ENCODE measurements at places on chromosomes 3 and 15.

GRCh38 chr3:73538486-73538885 is 86.3 kb downstream of the PDZRN3 start:
- DNase-seq = no peak

GRCh38 chr15:43299411-43299810 is 31.0 kb downstream of the LCMT2 start:
- no peak for DNase-seq

GRCh38 chr15:26929588-26929987 is 41.4 kb upstream of the GABRG3 start:
- DNase-seq = no peak

DNA sequence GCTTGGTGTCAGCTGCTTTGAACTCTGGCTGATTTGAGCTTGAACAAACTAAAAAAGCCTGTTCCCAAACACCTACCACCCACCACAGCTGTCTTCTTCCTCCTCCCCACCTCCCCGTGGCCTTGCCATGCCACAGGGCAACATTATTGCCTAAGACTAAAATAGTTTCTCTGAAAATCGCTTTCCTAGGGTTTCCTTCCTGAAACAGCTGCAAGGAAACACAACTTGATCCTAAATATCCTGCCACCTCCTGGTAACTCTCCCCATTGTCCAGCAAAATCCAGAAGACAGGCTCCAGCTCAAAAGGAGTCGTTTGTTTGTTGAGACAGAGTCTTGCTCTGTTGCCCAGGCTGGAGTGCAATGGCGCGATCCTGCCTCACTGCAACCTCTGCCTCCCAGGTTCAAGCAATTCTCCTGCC is 193.9 kb upstream of the TPM1 start:
- no peak for DNase-seq

- DNase-seq = no peak
These were observed 50.4 kb downstream of the RFTN1 start for GRCh38 chr3:16463119-16463518.

- no peak for DNase-seq
These were observed 147.6 kb downstream of the FAM43A start for GRCh38 chr3:194833114-194833910.

DNA sequence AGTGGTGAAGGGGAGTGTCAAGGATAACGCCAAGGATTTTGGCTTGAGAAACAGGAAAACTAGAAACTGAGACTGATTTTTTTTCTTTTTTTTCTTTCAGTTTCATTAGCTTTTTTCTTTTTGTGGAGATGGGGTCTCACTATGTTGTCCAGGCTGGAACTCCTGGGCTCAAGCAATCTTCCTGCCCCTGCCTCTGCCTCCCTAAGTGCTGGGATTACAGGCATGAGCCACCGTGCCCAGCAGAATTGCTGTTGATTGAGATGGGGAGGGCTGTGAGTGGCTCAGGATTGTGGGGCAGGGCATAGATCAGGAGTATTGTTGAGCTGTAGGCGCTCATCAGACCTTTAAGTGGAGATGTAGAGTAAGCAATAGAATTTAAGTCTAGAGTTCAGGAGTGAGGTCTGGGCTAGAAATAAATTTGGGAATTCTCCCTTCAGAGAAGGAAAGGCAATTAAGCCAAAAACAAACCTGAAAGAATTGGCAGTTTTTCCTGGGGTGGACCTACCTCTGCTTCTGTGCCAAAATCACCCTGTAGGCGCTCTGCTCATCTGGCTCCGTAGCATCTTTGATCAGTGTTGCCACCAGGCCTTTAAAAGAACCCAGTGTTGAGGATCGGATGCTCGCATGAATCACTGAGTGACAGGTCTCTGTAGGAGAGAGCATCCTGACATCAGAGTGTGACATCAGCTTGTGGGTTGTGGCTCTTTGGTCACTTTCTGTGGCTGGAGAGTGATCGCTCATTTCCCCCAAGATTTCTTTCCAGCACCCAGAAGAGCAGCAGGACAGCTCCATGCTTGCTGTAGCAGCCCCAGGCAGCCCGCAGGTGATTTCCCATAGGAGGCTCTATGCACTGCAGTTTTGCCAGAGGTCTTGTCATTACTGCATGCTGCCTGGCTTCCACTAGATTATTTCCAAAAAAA is 15.8 kb downstream of the ABHD17C start:
- DNase-seq = no peak

DNA sequence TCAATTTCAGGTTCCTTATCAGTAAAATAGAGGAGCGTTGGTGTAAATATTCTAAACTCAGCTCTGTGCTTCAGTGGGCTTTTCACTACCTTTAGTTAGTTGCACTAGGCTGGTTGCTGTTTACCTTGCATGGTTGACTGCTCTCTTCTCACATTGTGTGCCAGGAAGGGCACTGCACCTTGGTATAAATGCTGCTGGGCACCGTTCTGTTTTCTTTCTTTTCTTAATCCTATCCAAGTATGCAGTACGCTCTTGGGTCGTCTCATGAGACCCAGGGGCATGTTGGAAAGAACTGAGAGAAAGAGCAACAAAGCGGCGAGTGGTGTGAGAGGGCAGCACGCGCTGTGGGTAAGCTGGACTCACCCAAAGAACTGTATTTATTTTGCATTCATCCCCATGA is 22.4 kb downstream of the KCNMB2 start:
- no peak for DNase-seq

GRCh38 chr3:34886443-34886842 is 752.9 kb upstream of the ARPP21 start:
- DNase-seq = no peak

DNA sequence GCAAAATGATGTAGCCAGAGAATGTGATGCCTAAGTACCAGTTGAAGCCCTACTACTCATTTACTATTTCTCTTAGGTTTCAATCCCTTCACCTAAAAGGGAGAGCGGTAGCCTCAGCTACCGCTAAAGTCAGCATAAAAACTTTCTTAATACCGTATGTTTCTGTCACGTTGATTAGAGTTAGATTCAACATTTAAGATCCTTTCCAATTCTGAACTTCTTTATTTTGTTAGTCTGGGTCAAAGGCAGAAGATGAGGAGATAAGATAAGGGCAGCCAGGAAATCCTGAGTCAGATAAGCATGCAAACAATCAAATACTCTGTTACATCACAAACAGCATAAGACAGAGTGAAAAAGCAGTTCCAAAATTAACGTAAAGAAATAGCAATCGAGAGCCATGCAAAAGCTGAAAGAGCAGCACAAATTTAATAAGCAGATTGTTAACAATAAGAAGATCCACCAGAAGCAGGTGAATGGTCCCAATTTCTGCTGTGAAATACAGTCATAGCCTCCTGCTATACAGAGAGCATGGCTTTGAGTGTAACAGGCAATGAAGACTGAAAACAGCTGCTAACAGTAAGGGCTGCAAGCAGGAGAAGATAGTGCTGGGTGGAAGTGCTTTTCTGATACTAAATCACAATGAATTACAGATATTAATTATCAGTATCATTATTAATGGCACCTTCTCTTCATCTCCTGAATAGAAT is 3.0 kb downstream of the TMEM207 start:
- DNase-seq = no peak

DNA sequence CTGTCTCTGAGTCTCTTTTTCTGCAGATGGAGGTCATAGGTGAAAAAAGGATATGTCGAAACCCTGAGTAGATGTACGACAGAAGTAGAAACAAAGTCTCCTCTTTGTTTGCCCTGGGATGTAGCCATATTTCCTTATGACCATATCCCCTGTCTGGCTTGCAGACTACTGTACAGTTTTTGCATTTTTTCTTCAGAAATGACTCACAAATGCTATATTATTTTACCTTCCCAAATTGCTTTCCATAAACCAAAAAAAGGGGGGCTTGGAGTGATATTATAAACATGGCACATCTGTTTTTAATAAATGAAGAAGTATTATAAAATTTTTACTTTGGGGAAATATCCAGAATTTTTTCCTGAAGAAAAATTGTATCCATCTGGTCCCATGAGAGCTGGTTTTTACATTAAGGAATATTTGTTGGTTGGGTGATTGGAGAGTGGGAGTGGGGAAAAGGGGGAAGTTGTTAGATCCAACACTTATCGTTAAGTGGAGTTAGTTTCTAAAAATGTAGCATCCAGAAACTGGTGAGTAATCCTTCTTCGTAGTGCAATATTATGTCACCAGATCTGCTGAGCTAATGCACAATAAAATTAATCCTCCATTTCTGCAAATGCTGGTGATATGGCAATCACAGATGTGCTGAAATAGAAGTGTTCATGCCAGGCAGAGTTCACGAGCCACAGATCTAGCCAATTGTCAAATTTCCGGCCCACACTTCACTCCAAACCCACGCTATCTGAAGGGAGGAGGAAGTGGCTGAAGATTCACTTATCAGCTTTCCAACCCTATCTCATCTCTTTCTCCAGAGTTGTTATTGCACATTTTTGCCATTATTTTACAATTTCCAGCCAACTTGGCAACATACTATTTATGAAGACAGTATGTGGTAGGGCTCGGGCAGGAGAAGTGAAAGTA is 313.6 kb upstream of the ATP11B start:
- no peak for DNase-seq

- no peak for DNase-seq
These were observed 225.1 kb upstream of the CNTN3 start for GRCh38 chr3:74839566-74839965.

GRCh38 chr15:70199124-70199482 is 101.4 kb upstream of the TLE3 start:
- no peak for DNase-seq

DNA sequence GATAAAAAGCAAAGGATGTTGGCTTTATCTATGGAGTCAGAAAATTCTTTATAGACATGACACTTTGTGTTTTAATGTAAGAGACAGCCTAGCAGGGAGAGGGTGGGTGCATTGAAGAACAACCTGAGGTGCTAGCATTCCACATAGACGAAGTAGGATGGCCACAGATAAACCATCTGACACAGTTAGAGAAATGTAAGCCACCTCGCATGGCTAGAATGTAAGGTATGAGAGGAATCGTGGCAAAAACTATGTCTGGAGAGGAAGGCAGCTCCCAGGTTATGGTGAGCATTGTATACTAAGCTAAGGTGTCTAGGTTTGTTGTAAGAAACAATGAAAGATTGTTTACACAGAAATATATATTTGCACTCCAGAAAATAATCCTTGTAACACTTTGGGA is 194.0 kb upstream of the SLITRK3 start:
- DNase-seq = no peak

DNA sequence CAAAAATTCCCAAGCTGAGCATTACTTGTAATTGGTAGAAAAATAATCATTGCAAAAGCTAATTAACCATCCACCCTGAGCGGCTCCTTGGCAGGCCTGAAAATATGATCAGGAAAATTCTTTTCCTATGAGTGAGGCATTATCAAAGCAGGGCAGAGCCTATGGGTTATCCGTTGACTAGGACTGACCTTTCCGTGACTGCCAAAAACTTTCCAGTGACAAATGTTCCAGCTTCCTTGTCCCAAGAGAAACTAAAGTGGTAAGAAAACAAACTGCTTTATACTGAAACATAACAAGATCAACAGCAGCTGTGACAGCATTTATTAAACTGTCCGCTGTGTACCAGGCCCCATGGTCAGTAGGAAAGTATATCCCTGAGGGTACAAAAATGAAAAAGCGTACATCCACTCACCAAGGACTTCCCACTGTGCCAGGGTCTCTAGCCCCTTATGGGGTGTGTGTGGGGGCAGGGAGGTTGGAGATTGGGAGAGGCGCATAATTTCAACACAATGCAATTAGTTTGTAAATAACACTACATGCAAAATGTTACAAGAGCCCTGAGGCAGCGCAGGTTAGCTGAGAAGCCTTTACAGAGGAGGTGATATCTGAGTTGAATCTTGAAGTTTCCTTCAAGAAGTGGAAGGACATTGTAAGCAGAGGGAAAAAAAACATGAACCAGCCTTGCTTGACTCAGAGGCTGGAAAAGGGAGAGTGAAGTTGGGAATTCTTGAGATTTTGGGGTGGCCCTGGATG is 8.5 kb downstream of the LIPC start:
- peak; percentile 22 for DNase-seq

- DNase-seq = no peak
These were observed 112.9 kb downstream of the CORO2B start for GRCh38 chr15:68691705-68692104.

DNA sequence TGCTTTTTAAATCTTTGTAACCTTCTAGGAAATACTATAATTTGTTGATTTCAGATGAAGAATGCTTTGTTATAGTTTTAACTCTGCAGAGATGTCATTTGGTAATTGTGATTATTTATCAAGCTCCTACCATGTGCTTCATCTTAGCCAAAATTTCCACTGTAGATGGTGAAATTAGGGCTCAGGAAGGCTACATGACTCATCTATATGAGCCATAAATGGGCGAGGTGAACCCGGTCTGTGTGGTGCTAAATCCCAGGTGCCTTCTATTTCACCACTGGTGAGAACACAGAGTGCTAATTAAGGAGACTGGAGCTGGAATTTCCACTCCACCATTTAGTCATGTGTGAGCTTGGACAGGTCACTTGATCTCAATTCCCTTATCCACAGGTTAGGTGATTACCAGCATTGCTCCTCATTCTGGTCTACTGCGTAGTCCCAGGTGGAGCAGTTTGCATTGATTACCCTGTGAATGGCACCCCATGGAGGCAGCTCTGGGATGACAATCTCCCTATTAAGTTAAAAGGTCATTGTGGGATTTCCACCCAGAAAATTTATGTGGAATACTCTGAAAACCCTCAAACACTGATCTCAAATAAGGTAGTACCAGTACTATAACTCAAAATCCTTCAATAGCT is 2.8 kb upstream of the CCR3 start:
- DNase-seq = no peak

- peak; percentile 62 for DNase-seq
These were observed 58.9 kb upstream of the ULK4 start for GRCh38 chr3:42020684-42021307.

DNA sequence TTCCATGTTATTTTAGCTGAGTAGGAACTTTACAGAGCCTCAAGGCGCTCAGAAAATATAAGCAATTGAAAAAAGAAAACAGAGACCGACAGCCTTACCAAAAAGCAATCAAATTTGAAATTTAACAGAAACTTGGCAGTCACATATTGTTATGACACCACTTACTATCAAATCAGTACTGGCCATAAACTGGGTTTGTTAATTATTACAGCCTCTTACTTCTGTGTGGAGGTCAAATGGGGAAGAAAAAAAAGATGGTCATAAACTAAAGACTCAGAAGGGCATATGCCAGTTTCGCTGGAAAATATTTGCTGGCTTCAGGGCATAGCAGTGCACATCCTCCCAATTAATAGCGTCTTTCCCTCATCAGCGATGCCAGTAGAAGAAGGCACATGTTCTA is 45.5 kb upstream of the SUCLG2 start:
- DNase-seq = no peak

DNA sequence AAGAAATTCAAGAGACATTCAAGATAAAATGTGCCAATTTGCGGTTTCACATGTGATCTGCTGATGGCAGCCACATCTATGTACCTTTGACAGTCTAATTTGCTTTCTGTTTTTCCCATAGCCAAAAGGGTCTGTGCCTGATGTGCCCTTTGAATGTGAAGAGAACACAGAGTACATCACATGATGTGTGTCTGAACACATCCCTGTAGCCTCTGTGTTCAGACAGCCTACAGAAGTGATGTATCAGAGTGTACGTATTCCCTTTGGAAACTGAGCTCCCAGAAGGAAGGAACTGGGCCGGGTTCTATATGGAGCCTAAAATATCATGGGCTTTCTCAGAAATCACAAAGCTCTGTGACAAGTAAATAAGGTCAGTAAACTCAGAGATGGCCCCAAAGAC is 52.4 kb downstream of the BOC start:
- no peak for DNase-seq

GRCh38 chr15:25251700-25252390 is 187.0 kb downstream of the UBE3A start:
- DNase-seq = no peak
